ENCODE measurements at places on chromosomes 11 and 22.

DNA sequence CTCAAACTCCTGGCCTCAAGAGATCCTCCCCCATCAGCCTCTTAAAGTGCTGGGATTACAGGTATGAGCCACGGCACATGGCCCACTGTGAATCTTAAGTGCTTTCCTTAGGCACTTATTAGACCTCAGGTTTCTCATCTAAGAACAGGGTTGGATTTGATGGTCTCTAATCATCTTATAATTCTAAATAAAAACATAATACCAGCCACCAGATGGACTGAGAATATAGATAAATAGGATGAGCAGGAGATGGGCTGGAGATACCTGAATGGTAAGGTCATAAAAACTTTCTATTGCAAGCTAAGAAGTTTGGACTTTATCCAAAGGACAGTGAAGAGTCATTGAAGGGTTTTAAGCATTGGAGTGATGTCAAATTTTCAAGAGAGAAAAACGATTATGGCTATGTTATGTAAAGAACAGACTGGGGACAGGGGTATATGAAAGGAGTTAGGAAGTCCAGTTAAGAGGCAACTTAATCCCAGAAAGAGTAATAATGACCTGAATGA, 85.2 kb downstream of the RELT start:
- no peak for DNase-seq

DNA sequence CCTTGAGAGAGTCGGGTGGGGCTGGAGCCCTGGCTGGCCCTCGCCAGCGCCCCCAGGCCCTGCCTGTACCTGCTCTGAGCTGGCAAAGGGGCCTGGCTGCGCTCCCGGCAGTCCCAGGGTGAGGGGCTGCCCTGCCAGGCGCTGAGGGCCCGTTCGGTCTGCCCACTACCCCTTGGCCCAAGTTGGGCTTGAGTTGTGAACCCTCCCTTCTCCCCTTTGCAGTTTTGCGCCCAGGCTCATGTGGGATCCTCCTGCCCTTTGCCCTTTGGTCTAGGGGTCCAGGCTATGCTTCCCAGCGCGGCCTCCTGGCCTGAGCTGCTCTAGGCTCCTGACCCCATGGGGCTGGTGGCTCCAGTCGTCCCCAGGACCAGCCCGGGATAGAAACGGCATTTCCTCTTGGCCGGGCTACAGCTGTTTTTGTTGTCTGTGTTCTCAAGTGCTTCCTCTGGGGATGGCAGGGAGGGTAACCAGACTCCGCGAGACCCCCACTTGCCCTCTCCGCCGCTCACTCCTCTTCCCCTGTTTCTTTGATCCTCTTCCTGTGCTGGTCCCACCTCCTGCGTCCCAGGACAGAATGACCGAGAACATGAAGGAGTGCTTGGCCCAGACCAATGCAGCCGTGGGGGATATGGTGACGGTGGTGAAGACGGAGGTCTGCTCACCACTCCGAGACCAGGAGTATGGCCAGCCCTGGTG, 34.9 kb downstream of the PRDM11 start:
- no peak for DNase-seq

- DNase-seq: no peak
Measured at GRCh38 chr11:69599502-69599901, 41.5 kb upstream of the CCND1 start.

- no peak for DNase-seq
Measured at GRCh38 chr11:73478737-73479347, 102.6 kb downstream of the RELT start.

DNA sequence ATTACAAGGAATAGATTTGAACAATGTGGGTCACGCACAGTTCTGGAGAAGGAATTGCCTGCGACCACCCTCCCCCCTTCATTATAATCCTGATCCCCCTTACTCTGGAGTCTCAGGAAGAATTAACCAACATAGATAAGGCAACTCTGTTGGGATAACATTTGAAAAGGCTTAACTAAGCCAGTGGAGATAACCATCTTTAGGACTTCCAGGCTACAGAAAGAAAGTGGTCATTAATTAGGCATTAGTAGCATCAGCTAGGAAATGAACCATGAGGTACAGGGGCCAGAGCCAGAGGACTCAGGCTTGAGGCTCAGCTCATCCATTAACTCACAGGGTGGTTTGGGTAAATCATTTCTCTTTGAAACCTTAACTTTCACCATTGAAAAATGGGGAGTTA, 720.0 kb upstream of the API5 start:
- no peak for DNase-seq

DNA sequence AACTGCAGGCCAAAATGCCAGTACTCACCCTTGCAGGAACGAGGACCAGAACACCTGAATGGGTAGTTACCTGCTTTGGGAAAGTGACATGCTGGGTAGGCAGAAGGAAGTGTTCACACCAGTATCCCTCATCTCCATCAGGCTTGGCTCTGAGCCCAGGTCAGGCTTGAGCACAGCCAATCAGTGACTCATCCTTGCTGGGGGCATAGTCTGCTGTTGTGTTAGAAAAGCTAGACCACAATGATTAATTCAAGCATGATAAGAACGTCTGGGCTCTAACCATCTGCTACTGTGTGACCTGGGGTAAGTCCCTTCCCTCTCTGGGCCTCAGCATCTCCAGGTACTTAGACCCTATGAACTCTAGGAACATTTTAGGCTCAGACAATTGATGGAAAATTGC, 450.4 kb downstream of the MIAT start:
- no peak for DNase-seq

DNA sequence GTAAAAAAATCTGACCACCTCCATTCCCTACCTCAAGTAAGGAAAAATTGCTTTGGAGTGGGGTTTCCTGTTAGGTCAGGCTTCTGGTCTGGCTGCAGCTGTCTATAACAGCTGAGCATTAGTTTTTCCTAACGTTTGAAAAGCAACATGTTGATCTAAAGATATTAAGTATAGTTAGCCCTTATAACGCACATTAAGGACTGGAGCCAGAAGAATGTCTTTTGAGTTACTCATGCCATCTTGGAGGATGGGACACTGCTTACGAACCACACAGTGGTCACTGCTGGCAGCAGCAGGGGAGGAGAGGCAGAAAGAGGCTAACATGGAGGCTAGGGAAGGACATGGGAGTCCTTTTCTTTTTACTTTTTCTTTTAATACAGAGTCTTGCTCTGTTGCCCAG, 44.1 kb upstream of the GDPD4 start:
- no peak for DNase-seq

DNA sequence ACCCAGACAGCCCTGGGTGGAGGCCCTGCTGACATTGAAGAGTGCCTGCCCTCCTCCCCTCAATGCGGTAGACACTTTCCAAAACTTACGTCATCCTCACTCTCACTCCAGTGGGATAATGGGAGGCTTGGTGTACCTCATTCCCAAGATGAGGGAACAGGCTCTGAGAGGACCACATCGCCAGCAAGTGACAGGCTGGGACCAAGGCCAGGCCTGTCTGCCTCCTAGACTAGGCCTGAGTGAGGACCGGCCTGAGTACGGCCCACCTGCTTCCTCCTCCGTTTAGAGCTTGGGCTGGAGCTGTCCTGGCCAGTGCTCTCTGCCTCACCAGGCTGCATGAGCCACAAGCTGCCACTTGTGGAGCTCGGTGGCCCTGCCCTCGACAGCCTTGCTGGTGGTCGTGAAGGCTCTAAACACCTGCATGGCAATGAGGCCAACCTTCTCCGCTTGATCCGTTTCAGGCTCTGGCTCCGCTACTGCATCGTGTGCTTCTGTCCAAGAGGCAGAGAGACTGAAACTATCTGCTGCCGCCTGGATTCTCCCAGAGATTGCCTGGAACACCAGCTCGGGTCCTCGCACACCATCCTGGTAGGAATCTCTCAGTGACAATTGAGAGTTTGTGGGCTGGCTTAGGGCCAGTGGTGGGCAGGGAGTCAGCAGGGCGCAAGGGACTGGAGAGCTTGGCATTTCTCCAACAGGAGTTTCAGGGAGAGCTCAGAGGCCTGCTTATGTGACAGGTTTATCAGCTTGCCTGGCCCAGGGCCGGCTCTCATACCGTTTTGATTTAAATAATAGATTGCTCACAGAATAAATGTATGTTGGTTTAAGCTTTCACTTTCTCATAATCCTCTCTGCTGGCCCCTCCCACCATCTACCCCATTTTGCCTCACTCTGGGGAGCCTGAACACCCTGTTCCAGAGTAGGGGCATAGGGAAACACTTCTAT, 9.4 kb downstream of the LRRC75B start:
- no peak for DNase-seq

GRCh38 chr22:43817402-43817801, 5.3 kb upstream of the EFCAB6 start:
- no peak for DNase-seq

- no peak for DNase-seq
Measured at GRCh38 chr22:46774253-46774979, 12.0 kb downstream of the TBC1D22A start.

- DNase-seq: peak; percentile 7
Measured at GRCh38 chr11:112961146-112961668, at the start of gene NCAM1. NCAM1 (plus strand) TSS chr11:112961420.

Measured in activated gamma-delta T cell treated with Interleukin-2 at 50 U/mL for 16 hours (primary cell).